Stimulated activated CD8-positive, alpha-beta memory T cell treated with anti-CD3 and anti-CD28 coated beads, Interleukin-4, amount 100 ng/mL, for 1 hour (primary cell): ENCODE measurements at places on chromosomes 5 and 9.

DNA sequence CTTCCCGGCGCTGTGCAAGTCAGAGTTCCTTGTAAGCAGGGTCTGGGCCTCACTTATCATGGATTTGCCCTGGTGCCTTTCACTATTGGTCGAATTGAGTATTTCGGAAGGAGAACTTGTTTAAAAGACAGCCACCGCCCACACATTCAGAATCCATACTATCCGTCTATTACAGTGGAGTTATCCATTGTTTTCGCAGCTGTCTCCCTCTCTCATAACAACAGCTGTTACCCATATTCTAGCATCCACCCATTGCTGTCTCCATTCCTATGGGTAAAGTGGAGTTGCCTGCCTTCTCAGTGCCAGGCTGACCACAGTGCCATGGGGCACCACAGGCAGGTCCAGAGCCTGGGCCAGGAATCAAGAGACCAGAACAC lies 20.2 kb downstream of the FAXDC2 start:
- DNase-seq, result no peak

DNA sequence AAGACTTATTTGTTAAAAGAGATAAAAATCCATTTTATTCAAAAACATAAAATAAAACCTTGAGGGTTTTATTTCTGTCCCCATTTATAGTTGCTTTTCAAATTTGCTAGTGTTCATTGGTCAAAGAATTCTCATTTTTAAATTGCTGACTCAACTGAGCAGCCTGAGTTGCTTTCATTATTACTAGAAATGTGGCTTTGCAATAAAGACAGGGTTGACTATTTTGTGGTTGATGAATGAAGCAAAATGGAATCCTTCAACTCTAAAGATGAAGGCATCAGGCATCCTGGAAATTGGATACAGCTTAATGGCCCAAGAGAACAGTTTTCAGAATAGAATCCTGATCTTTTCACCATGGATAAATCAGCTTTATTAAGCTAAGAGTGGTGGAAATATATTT lies 23.9 kb upstream of the PPP3R2 start:
- DNase-seq, result no peak

GRCh38 chr9:130997925-130998596 lies 10.9 kb upstream of the LAMC3 start:
- DNase-seq, result no peak

DNA sequence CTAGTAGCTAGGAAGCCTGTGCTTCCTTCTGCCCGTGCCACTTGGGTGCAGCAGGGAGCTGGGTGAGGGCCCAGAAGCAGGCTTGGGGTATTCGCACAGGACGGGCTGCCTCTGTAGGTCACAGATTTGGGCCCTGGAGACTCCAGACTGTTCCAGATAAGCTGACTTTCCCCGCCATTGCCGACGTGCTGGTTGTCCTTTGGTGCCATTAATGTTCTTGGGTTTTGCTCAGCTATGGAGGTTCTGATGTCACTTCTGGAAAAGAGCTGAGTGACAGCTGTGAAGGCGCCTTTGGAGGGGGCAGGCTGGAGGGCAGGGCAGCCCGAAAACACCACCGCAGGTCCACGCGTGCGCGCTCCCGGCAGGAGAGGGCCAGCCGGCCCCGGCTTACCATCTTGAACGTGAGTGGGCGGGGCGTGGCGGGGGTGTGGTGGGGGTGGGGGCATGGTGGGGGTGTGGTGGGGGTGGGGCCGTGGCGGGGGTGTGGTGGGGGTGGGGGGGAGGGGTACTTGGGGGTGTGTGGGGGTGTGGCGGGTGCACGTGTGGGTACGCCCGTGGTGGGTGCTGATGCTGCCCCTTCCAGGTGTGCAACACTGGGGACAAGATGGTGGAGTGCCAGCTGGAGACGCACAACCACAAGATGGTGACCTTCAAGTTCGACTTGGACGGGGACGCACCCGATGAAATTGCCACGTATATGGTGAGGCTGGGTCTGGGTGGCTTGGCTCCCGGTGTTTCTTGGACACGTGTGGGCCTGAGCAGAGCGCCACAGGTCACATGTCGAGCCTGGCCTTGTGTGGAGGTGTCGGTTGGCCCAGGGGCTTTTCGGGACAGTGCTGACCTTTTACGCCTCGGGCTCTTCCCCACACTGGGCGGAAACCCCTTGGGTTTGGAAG lies 79.6 kb downstream of the WNK2 start:
- no peak for DNase-seq

DNA sequence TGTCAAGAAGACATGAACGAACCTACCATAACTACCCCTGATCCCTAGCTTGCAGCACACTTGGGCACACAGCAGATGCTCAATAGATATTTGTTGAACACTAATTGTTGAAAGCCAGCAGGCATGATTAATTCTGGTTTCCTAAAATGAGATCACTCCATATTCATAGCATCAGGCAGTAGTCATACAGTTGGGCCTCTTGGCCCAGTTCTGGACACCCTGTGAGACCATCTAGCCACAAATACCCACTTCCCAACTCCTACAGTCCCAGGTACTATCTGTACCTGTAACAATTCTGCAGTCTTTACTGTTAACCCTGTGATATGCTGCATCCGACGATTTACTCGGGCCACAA lies 24.2 kb downstream of the P4HA2 start:
- DNase-seq, result no peak

- DNase-seq, result no peak
Measured at GRCh38 chr9:17782430-17783149, 203.7 kb downstream of the SH3GL2 start.

DNA sequence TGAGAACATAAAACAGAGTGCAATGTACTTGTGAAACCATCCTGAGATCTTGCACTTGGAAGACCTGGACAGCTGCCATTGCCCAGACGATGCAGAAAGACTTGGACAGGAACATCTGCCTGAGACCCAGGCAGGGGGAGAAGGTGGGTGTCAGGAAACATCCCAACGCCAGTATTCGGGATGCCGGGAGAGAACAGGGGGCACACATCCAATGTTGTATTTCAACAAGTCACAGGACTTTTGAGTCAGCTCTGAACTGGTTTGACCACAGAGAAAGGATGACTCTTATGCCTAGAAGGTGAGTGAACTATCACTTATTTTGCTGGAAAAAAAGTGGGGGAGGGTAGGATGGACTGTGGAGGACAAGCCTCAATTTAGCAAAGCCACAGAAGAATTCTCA lies 124.6 kb downstream of the ROR2 start:
- DNase-seq, result no peak

GRCh38 chr9:98516205-98516896 lies 192.4 kb downstream of the GABBR2 start:
- DNase-seq, result no peak

- DNase-seq, result no peak
Measured at GRCh38 chr9:72564479-72565281, 43.3 kb downstream of the TMC1 start.

- no peak for DNase-seq
Measured at GRCh38 chr5:149993471-149993870, 7.0 kb downstream of the TIGD6 start.

DNA sequence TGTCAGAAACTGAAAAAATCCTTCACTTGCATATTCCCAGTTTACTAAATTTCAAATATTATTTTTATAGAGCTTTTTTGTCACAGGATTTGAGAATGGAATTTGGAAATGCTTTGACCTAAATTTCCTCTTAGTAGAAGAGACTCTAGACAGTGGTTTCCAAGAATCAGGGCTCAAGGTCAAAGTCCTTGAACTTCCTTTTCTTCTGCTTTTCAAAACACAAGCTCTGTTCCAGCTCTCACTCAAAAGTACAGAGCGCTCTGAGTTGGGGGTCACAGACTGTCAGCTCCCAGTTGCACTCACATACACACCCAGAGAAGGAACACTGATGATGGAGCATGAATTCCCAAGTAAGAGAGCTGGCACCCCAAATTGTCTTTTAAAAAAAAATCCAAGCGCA lies 394.2 kb downstream of the MLLT3 start:
- DNase-seq, result no peak

DNA sequence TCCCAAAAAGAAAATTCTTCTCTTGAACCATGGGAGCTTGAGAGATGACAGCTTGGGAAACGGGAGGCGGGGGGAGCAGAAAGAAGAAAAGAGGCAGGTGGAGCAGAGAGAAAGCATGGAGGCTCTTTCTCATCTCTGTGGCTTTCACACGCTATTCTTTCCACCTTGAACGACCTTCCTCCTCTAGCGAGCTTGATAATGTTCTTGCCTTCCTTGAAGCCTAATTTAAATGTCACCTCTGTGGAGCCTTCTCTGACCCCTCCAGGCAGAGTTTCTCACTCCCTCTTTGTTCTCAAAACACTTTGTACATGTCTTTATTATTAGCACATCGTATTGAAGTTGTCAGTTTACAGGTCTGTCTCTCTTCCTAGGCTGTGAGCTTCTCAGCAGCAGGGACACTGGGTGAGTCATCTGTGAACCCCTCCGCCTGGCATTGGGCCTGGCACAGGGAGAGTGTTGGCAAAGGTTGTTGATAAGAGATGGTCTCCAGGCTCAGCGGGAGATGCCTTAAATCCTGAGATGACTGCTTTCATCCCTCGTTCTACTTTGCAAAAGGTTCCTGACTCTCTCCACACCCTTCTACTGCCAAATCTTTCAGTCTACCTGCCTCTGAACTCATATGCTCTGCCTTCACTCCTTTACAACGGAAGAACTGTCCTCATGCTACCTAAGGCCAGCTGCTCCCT lies 14.1 kb upstream of the STRBP start:
- DNase-seq, result no peak

DNA sequence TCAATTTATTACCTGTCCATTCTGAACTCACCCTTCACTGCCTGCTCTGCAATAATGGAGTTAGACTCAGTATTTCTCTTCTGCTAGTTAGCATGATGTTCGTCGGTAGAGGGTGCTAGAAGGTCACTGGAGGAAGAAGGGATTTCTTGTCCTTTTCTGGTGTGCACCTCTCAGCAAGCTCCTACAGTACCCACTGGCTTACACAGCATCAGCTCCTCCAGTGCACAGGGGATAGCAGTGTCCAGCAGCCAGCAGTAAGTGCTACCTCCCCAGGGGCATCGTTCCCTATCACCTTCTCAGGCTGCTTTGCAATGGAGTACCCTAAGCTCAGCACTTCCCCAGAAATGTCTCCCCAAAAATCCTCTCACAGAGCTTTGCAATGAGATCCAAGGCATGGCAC lies 45.9 kb upstream of the APC start:
- DNase-seq, result no peak

DNA sequence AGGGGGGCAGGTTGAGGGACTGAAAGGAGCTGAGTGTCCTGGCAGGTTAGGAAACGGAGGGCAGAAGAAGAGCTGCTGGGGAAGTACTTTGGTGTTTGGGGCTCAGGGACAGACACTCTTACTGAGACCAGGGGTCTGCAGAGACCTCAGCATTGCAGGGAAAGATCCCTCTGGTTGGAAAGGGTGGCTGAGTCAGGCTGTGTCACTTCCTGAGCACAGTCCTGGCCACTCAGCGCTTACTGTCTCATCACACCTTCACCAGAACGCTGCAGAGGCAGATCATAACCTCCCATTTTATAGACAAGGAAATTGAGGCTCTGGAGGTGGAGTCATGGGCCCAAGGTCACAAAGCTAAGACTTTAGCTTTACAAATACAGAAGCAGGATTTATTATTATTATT lies 54.3 kb downstream of the LMX1B start:
- DNase-seq, result no peak

DNA sequence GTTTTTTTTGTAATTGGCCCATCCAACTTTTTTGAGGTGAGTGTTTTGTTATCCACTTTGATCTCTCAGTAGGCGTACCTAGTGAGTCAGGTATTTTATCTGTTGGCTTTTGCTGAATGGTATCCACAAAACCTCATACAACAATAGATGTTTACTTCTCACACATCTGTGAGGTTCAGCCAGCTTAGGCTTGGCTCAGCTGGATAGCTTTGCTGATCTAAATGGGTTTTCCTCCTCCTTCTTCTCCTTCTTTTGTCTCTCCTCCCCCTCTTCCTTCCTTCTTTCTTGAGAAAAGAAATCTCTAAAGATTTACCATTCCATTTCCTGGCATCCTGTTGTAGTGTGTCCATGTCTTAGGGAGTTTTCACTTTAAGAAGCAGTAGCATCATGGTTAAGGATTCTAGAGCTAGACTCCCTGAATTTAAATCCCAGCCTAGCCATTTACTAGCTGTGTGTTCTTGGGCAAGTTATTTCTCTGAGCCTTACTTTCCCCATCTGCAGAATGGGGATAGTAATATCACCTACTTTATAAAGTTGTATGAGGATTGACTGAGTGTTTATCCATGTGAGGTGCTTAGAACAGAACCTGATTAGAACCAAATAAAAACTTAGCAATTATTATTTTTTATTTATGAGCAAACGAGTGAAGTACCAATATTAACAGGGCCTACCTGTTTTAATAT lies 126.3 kb downstream of the ARHGAP26 start:
- DNase-seq, result no peak

DNA sequence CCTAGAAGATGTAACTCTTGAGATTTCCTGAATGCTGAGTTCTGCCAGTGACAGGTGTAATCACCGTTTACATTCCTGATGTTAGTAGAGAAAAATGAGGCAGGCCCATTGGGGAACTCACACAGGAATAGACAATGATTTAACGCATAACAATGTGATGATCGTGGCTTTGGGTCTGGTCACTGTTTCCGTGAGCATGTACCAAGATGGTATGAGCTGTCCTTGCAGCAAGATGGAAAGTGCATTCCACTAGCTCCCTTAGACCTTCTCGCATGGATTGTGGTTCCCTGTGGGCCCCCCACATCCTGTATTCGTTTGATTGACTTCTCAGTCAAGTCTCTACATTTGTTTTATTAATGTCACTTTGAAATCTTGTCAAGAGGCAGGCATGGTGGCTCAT lies 124.0 kb upstream of the DAP start:
- DNase-seq, result no peak

- no peak for DNase-seq
Measured at GRCh38 chr9:134647359-134648080, 5.9 kb downstream of the COL5A1 start.

DNA sequence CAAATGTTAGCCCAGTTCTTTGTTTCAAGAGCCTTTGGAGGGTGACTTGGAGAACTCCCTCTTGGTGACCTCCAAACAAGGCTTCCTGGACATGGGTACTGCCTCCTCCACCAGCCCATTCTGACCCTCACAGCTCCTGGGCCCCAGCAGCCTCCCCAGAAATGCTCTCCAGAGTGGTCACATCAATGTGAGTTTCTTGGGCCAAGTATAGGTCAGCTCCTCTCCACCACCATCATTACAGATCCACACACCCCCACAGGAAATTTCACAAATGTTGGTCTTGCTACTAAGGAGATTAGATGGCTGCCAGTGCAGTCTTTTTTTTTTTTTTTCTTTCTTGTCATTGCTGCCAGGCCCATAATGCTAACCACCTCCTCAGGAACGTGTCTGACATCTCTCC lies 410.7 kb downstream of the DTWD2 start:
- DNase-seq, result no peak

- no peak for DNase-seq
Measured at GRCh38 chr5:160105686-160106360, 13.4 kb downstream of the PWWP2A start.

DNA sequence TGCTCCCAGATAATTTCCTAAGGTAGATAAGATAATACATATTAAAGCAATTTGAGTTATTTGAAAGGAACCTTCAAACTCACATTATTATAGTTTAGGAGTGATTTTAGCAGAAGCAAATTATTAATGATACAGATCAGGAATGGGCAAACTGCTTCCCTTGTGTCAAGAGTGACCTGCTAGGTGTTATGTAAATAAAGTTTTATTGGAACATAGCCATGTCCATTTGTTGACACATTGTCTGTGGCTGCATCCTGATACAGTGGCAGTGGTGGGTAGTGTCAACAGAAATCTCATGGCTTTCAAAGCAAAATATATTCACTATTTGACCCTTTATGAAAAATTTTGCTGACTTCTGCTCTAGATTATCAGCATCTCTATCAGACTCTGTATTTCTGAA lies 11.4 kb upstream of the BASP1 start:
- no peak for DNase-seq
